ENCODE measurements at places on chromosomes 7 and 10.

- no peak for DNase-seq
These were observed 25.7 kb downstream of the SFMBT2 start for GRCh38 chr10:7385114-7385513.

DNA sequence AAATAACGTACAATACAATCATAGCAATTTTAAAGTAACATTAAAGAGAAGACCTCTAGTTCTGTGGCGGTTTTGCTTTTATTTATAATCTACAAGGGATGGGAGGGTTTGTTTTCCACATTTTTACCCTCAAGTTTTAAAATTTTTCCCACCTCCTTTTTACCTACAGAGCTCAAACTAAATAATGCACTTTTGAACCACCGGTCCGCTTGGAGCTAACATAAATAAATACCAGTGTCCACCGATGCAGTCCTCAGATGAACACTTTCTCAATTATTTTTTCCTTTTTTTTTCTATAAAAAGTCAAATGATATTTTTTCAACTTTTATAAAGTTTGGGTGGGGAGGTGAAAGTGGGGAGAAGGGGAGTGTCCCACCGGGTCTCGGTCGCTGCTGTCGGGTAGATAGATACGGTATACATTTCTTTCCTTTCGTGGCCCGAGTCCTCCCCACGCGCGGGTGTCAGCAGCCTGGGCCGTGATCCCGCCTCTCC is 3.3 kb downstream of the ZNF503 start:
- DNase-seq, result no peak

DNA sequence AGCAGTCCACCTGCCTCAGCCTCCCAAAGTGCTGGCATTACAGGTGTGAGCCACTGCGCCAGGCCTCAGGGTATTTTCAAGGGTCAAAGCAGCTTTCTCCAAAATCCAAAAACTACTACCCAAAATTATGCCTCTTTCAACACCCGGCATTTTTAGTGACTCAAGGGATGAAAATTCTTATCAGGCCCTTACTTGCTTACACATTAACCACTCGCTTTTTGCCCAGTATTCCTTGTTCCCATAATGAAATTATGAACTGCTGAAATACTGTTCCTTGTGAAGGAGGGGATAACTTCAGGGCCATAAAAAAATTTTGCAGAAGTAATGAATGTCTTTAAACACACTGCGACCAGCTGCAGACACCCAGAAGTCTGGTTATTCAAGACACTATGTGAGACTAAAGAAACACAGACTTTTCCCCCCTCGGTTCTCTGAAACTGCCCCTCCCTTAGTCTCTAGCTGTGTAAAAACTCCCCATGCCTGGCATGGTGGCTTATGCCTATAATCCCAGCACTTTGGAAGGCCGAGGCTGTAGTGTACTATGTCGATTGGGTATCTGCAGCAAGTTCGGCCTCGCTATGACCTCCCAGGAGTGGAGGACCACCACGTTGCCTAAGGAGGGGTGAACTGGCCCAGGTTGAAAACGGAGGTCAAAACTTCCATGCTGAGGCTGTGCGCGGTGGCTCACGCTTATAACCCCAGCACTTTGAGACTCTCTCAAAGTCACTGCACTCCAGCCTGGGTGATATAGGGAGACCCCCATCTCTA is 12.0 kb downstream of the FXYD4 start:
- DNase-seq, result no peak

DNA sequence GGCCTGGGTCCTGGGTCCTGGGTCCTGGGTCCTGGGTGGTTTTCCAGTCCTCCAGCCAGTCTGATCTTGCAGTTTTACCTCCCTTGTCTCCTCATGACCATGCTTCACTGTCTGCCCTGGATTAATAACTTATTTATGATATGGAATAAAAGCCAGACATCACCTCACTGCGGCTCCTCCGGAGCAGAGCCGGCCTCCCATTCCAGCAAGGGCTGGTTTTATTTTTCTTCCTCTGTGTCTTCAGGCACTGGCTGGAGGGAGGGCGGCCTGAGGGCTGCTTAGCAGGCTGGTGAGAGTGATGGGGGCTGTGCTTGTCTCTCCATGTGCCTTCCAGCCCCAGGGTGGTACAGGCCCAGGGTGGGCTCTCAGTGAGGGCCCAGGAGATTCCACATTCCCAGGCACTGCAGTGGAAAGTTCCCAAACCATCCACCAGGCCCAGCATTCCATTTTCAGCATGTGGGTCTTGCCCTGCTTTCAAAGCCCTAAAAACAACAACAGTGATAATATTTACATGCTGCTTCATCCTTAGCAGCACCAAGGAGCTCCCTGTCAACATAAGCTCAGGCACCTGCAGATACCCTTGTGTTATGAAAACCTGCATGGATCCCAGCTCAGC is 12.6 kb downstream of the ADAMTS14 start:
- DNase-seq, result no peak

GRCh38 chr7:131224996-131225395 is 102.7 kb upstream of the MKLN1 start:
- DNase-seq, result no peak

GRCh38 chr10:93849593-93849992 is 44.2 kb upstream of the SLC35G1 start:
- no peak for DNase-seq

- no peak for DNase-seq
These were observed 624.3 kb upstream of the MBL2 start for GRCh38 chr10:53396876-53397275.

- no peak for DNase-seq
These were observed 84.5 kb upstream of the DYNC1I1 start for GRCh38 chr7:95687759-95688343.

- DNase-seq, result no peak
These were observed 97.3 kb upstream of the COL1A2 start for GRCh38 chr7:94297397-94297838.
